NCI-H146 (cell line): ENCODE measurements at places on chromosomes 5 and 9.

DNA sequence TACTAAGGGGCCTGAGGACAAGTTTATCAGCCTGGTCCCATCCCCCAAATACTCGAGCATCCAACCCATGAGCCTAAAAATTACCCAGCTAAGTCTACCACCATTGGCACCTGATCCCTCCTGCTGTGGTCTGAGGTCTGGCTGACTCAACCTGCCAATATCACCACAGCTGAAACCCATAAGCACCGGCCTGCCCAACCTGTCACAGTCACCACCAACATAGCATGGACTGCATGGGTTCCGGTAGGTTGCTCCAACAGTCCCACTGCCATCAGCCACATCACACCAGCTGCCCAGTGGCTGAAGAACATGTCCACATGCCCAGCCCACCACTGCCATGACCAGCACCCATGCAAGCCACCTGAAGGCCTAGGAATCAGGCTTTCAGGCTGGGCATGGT lies 495.0 kb downstream of the PRELID2 start:
- no peak for DNase-seq

- DNase-seq, result no peak
Measured at GRCh38 chr5:33210978-33211377, 229.8 kb upstream of the TARS1 start.

DNA sequence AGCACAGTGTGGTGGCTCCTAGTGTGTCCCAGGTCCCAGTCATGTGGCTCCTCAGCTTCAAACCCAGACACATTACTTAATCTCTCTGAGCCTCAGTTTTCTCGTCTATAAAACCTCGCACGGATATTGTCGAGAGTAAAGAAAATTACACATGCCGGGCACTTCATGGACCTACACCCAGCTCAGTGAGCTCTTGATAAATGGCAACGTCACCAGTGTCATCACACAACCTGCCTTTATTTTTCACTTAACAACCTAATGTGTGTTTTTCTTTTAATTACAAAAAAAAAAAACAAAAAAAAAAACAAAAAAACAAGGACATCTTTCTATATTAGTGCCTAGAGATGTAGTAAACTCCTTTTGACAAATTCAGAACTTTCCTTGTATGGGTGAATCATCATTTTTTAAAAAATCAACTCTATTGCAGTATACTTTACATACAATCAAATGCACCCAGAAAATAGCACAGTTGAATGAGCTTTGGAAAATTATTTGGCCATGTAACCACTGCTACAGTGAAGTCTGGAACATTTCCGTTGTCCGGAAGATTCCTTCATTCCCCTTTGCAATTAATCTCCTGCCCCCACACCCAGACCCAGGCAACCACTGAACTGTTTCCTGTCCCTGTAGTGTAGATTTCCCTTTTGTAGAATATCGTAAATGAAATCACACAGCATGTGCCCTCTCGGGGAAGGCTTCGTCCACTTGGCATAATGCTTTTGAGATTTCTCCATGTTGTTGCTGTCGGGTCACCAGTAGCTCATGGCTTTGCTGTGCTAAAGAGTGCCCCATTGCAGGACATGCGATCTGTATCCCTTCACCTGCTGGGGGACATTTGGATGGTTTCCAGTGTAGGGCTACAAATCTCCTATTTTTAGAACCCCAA lies 100.4 kb upstream of the LARP1 start:
- DNase-seq, result no peak

DNA sequence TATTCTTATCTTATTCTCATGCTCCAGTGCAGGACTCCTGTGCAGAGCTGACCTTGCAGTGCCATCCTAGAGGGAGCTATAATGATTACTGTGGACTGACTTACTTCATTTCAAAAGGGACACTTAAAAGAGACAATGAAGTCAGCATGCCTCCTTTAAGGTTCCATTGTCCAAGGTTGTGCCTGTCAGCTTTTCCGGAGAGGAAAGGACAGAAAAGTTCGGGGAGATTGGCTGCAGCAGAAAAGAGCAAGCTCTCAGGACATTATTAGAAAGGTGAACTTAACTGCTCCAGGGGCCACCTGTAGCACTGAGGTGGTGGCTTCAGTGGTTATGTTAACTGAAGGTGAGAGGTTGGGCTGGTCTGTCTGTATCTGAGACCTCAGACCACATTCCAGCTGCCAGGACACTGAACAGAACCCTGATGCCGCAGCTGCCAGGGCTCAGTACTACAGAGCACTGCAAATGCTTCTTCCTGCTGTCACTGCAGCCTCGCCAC lies 112.9 kb downstream of the ST8SIA4 start:
- DNase-seq, result no peak

GRCh38 chr9:129497005-129497812 lies 123.7 kb downstream of the C9orf50 start:
- no peak for DNase-seq

DNA sequence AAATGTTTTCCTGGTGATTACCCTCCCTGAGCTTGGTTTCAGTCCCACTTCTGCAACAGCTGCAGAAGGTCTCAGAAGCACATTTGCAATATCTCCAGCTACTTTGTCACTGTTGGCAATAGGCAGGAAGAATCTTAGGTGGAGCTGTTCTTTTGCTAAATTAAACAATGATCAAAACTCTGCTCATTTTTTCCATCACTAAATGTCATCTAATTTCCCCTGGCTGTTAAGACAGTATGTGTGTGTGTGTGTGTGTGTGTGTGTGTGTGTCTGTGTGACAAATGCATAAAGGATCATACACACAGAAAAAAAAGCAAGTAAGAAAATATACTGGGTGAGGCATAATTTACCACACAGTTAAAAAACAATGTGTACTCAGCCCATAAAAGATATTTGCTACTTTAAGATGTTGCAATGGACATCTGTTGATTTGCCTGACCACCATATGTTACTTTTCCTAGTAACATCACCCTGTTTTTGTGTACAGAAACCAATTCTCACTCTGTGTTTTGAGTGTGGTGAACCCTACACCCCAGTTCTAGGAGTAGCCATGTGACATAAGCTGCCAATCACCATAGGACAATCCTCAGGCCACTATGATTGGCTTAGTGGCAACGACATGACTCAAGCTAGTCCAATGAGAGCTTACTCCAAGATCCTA lies 572.6 kb upstream of the CLINT1 start:
- no peak for DNase-seq

DNA sequence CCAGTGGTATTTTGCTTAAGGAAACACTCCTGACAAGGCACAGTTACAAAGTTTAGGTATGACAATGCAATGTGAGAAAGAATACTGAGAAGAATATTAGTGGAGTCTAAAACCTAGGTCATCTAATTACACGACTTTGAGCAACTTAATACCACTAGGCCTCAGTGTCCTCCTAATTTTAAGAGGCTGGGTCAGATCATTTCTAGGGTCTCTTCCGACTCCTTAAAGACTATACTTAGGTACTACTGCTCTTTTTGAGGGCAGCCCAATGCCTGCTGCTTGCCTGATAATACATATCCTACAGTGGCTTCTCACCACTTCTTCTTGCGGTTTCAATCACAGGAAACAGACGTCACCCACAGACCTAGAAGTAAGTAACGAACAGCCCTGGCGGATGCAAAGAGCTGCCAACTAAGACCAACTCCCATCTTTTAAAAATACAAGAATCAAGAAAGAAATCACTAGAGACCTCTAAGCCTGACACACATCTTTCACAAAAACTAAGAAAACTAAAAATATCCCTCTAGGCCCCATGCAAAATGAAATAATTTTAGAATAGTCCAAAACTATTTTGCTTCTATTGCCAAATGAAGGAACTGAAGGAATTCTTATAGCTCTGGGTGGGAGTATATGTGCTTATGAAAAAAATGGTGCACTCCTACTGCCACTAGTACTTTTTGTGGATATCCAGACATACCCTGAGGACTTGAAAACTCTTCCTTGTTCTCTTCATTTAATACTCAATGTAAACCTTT lies 13.1 kb downstream of the DIAPH1 start:
- no peak for DNase-seq

- no peak for DNase-seq
Measured at GRCh38 chr5:144130306-144130705, 40.2 kb downstream of the YIPF5 start.

DNA sequence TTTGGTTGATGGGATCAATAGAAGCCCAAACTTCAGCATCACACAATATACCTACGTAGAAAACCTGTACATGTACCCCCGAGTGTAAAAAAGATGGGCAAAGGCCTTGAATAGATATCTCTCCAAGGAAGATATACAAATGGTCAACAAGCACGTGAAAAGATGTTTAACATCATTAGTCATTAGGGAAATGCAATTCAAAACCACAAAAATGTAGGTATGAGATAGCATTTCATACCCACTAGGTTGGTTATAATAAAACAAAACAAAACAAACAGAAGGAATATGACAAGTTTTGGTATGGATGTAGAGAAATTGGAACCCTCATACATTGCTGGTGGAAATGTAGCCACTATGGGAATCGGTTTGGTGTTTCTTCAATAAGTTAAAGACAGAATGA lies 33.1 kb upstream of the PPARGC1B start:
- no peak for DNase-seq

DNA sequence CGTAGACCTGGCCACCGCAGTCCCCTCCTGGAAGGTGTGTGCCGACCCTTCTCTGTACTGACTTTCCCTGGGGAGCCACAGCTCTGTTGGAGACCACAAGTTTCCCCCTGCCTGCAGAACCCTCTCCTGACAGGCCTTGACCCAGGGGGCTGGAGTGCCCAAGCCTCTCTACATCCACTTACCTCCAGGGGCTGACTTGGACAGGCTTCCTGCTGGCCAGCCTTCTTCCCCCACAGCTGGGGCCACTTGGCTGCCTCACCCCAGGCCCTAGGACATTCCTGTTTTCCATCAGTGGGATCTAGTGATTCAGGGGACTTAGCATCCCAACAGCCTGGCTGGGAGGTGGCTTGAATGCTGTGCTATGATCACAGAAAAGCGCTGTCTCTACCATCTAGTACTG lies 23.6 kb downstream of the COL15A1 start:
- no peak for DNase-seq

DNA sequence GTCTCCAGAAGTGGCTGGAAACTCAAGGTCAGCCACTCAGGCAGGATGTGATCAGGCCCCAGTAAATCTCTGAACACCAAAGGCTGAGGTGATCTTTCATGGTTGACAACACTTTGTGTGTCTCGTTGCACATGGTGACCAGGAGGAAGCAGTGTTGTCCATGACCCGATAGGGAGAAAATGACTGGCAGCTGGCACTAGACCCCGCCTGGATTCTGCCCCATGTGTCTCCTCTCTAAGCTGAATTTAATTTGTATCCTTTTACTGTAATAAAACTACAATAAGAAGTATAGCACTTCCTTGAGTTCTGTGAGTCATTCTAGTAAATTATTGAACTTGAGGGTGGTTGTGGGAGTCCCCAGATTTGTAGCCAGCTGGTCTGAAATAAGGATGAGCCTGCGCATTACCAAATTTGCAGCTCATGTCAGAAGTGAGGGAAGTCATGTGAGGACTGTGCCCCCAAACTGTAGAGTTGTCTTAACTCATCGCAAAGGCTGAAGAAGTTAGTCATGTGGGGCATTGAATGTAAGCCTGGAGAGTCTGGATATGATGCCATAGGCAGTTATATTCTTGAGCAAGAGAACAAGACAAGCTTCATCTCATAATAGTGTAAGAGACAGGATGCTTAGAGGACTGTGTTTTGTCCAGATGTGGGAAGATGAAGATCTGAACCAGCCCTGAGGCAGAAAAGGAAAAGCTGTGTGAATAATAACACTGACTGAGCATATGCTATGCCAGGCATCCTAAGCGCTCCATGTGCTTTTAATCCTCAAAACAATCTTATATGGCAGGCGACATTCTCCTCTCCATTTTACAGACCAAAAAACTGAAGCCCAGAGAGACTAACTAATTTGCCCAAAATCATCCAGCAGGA lies 55.9 kb downstream of the TMEM215 start:
- no peak for DNase-seq

DNA sequence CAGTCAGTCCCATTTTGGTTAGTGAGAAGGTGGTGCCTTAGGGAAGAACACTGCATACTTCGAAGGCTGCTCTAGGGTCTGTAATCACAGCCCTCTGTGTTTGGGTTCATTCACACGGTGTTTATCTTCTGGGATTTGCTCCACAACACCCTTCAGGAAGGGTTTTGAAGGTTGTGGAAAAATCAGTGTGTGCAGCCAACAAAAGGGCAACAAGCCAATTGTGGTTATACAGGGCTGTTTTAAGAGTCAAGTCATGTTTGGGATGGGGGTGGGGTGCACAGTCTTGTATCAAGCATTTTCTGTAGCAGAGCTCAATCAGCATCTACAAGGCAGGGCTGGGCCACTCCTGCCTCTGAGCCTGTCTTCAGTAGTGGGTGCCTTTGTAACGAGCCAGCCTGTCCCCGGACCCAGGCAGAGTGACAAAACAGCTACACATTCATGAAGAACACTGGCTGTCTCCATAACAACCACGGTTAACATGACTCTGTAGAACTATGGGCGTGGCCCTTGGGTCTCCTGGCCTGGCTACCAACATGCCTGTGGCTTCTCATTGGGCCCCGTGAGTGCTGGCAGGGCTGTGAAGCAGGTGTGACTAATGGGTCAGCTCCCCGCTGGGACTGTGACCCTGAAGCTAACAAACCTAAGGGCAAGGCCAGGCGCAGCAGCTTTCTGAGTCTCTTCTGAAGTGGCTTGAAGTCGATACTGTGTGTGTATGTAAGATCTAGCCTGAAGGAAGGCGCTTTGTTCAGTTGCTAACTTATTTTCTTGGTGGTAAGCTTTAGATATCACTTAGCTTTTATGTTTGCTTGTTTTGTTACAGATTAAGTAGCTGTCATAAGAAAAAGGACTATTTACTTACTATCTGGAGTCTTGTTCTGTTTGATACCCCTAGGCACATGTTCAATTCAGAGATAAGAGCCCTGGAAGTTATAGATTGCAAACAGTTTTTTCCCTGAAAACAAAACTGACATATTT lies 27.9 kb upstream of the GOLM1 start:
- peak; percentile 98 for DNase-seq

DNA sequence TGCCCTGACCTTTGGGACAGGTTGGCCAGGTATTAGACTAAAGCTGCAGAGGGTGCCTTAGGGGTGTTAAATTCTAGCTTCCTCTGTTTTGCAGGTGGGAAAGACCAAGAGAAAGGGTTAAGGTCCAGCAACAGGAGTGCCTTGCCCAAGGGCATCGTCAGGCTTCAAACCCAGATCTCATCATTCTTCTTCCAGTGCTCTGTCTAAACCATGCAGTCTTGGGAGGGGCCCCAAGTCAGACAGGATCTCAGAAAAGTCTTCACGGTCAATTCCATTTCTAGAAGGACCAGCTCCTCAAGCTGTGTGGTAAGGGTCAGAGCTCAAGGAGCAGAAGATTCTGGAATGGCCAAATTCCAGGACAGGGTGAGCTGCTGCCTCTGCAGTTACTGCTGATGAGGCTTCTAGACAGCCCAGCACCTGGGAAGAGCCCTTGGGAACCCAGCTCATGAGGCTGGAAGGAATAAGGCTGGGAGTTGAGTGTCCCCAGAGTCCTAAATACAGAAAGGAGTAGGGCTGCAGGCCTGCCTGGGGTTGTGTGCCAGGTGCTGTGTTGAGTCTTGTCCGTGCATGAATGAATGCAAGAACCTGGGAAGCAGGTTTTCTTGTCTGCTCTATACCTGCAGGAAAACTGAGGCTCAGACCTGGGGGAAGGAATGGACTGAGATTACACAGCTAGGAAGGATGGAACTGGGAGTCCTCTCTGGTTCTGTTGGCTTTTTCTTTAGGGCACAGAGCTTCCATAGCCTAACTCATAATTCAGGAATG lies 69.3 kb downstream of the WWC1 start:
- DNase-seq, result no peak
